ENCODE measurements at places on chromosomes 3 and 15. TPM values are rescaled to one million over a fixed set of nuclear protein-coding genes. Genes with fewer than 3 reads are reported as not detected.
A peak's percentile ranks its signal among the peaks of the same experiment; 100 is the strongest.

Gene GOLGA6L7
- total RNA-seq: not detected

Gene ITIH1
- not detected for total RNA-seq

Gene CYP1A1
- total RNA-seq: 0.37 TPM

Gene SLC2A2
- total RNA-seq: not detected

Gene COX17
- 28.6 TPM for total RNA-seq

Gene CFAP91
- total RNA-seq: 5.5 TPM

Gene STAC
- total RNA-seq: 7.2 TPM

Gene CCDC9B
- total RNA-seq: 21.1 TPM

Gene PLA2G4D
- total RNA-seq: not detected

Gene EPB42
- total RNA-seq: not detected

- no peak for DNase-seq
- H3K36me3 ChIP-seq: no peaks in the 10 kb centered on the region
- no peak overlapping the region for H3K27ac ChIP-seq
- peaks cover 27% of the 10 kb centered on the region for H3K4me1 ChIP-seq
Measured at GRCh38 chr3:37179144-37179967, 5.0 kb upstream of the LRRFIP2 start.

DNA sequence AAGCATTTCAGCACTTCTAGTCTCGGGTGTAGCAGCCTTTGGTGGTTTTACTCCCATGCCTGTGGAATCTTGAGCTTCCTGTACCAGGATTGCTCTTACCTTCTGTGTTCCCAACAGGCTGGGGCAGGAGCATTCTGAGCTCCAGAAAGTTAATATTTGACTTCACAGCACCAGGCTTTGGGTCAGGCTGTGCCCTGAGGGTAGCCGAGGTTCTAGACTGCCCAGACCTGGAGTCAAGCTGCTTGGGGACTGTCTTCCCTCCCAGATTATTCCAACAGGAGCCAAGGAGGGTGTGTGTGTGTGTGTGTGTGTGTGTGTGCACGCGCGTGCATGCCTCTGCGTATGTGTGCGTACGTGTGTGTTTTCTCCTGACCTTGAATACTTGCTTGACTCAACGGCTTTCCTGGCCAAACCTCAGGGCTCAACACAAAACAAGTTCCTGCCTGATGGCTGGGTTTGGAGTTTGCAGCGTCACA lies 94.8 kb downstream of the FLNB start:
- peaks cover 41% of the 10 kb centered on the region for H3K4me1 ChIP-seq
- H3K27me3 ChIP-seq: no peaks in the 10 kb centered on the region
- H3K36me3 ChIP-seq: peaks cover 94% of the 10 kb centered on the region
- peak; percentile 73 for DNase-seq
- H3K4me3 ChIP-seq: no peak overlapping the region
- peak overlapping the region; percentile 83 for H3K27ac ChIP-seq

- H3K36me3 ChIP-seq: no peaks in the 10 kb centered on the region
Measured at GRCh38 chr3:168544097-168544957, 448.6 kb upstream of the GOLIM4 start.

DNA sequence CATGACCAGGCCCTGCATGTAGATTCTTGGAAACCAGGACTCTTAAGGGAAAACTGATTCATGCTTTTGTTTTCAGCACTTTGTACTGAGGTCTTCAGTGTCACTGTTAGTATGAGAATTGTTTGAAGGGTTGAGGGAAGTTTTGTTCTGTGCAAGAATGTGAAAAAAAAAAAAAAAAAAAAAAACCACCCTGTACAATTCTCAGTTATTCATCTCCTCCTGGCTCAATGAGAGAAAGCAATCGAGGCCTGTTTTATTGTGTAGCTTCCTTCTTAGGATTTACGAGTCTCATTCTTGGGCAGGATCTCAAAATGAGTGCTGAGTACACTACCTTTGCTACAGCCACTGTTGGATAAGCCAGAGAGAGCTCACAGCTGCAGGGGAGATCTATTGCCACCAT lies 469.5 kb downstream of the CNTN4 start:
- no peaks in the 10 kb centered on the region for H3K27me3 ChIP-seq
- H3K27ac ChIP-seq: no peak overlapping the region
- H3K36me3 ChIP-seq: no peaks in the 10 kb centered on the region
- H3K4me1 ChIP-seq: no peaks in the 10 kb centered on the region

- H3K4me1 ChIP-seq: peaks cover 18% of the 10 kb centered on the region
- no peaks in the 10 kb centered on the region for H3K27me3 ChIP-seq
Measured at GRCh38 chr3:69204315-69204957, 82.0 kb upstream of the LMOD3 start.

GRCh38 chr3:128709038-128709437 lies 16.9 kb upstream of the RAB7A start:
- peaks cover 5% of the 10 kb centered on the region for H3K27me3 ChIP-seq
- DNase-seq: no peak
- no peaks in the 10 kb centered on the region for H3K36me3 ChIP-seq
- no peak overlapping the region for H3K4me3 ChIP-seq
- H3K27ac ChIP-seq: no peak overlapping the region
- H3K4me1 ChIP-seq: no peaks in the 10 kb centered on the region

DNA sequence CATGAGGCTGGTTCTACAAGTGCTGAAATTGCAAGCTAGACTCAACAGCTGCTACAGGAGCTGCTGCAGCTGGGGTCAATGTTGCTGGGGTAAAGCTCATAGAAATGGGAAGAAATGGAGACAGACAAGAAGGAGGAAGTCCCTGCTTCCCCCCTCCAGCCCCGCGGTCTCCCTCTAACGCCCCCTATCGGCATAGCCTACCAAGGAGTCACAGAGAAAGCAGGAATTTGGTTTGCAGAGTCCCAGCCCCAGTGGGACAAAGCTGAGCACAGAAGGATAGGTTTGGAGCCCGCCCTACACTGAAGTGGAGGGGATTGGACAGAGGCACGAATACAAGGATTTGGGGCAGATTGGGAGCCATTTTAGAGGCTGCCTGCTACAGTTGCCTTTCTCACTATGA lies 176.9 kb upstream of the ANKRD28 start:
- DNase-seq: no peak
- H3K27me3 ChIP-seq: no peaks in the 10 kb centered on the region
- H3K4me3 ChIP-seq: no peak overlapping the region
- no peaks in the 10 kb centered on the region for H3K4me1 ChIP-seq
- H3K27ac ChIP-seq: no peak overlapping the region

DNA sequence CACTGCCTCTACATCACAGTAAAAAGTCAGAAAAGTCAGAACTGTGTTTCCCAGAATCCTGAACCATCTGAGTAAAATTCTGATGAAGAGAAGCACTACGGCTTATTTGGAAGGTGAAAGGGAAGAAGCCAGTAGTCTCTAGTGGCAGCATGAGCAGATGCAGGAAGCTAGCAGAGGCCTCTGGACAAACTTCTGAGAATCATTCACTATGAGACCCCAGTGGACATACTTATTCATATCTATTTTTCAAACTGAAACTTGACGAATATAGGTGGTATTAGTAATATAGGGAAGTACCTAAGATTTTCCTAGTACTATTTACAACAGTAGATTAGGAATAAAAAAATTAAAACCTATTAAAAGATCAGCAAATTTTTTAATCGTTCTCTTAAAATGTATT lies 272.8 kb upstream of the TTC14 start:
- H3K4me1 ChIP-seq: no peaks in the 10 kb centered on the region
- H3K36me3 ChIP-seq: no peaks in the 10 kb centered on the region
- no peaks in the 10 kb centered on the region for H3K27me3 ChIP-seq

GRCh38 chr3:126344380-126345041 lies 12.7 kb downstream of the KLF15 start:
- peaks cover 57% of the 10 kb centered on the region for H3K4me1 ChIP-seq
- no peak overlapping the region for H3K27ac ChIP-seq
- no peak for DNase-seq
- peaks cover 60% of the 10 kb centered on the region for H3K36me3 ChIP-seq
- no peak overlapping the region for H3K4me3 ChIP-seq
- H3K27me3 ChIP-seq: no peaks in the 10 kb centered on the region

DNA sequence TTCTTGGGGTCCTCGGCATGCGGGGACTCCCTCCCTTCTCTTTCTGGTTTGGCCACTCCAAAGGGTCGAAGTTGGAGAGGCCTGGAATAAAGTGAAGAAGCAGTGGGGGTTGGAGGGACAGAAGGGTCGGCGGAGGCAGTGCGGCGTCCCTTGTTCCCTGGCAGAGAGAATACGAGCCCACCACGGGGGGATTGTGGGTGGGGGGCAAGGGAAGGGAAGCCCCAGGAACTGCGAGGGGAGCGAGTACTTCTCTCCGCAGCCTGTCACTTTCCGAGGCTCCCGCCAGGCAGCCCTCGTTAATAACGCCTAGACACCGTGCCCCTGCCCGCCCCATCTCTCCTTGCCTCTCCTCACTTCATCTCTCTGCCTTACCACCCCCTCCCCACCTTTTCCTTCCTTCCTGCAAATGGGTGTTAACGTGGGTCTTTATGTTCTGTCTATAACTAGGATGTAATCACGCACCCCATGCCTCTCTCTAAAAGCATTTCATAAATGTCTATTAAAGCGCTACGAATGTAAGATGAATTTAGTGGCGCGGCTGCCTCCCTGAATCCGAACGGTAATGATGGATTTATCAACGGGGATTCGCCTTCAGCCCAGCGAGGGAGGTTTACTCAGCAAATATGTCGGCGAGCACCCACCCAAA lies 13.7 kb downstream of the NR2F2 start:
- peaks cover 77% of the 10 kb centered on the region for H3K27me3 ChIP-seq
- peak overlapping the region; percentile 86 for H3K4me3 ChIP-seq
- no peak for DNase-seq
- no peaks in the 10 kb centered on the region for H3K36me3 ChIP-seq
- peak overlapping the region; percentile 97 for H3K27ac ChIP-seq
- peaks cover 44% of the 10 kb centered on the region for H3K4me1 ChIP-seq

GRCh38 chr3:81726735-81727134 lies 34.7 kb downstream of the GBE1 start:
- no peaks in the 10 kb centered on the region for H3K36me3 ChIP-seq
- no peak overlapping the region for H3K27ac ChIP-seq
- H3K4me1 ChIP-seq: peaks cover 35% of the 10 kb centered on the region

DNA sequence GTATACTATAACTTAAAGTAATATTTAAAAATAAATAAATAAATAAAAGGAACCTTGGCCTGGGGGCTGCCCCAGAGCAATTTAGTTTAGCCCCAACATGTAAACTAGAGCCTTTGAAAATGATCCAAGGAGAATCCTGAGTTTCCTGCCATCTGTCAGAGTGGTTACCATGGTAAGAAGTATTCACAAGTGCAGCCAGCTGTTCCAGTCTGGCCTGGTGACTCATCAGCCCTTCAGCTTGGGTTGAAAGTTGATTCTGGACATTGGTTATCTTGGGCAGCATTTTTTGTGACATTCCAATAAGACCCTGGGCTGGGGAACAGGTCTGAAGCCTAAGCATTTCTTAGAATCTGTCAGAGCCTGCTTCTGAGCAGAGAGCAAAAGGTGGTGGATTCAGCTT lies 72.7 kb upstream of the LRTM1 start:
- no peak overlapping the region for H3K4me3 ChIP-seq
- no peaks in the 10 kb centered on the region for H3K36me3 ChIP-seq
- peak; percentile 73 for DNase-seq
- no peak overlapping the region for H3K27ac ChIP-seq
- no peaks in the 10 kb centered on the region for H3K27me3 ChIP-seq

GRCh38 chr15:41952013-41952563 lies 20.3 kb downstream of the EHD4 start:
- peaks cover 3% of the 10 kb centered on the region for H3K4me1 ChIP-seq
- no peak for DNase-seq
- no peak overlapping the region for H3K4me3 ChIP-seq

- H3K36me3 ChIP-seq: peaks cover 95% of the 10 kb centered on the region
- peaks cover 16% of the 10 kb centered on the region for H3K4me1 ChIP-seq
- H3K27me3 ChIP-seq: no peaks in the 10 kb centered on the region
- no peak for DNase-seq
- H3K4me3 ChIP-seq: no peak overlapping the region
Measured at GRCh38 chr15:64687688-64688087, 87.7 kb downstream of the RBPMS2 start.

DNA sequence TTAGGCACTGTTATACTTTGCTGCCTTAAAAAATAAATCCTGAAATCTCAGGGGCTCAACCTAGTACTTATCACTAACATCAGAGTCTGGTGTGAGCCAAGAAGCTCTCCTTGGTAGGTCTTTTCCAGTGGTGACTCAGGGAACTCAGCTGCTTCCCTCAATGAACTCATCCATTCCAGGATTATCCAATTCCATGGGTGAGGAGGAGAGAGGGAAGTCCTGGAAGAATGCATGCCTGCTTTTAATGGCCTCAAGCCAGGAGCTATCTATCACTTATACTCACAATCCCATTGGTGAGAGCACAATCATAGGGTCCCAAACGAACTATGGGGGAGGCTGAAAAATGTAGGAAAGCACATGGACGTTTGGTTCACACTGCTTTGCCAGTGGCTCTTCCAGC lies 113.6 kb downstream of the POLR2M start:
- no peak for DNase-seq
- no peaks in the 10 kb centered on the region for H3K36me3 ChIP-seq
- H3K4me3 ChIP-seq: no peak overlapping the region
- H3K4me1 ChIP-seq: no peaks in the 10 kb centered on the region
- H3K27me3 ChIP-seq: no peaks in the 10 kb centered on the region

DNA sequence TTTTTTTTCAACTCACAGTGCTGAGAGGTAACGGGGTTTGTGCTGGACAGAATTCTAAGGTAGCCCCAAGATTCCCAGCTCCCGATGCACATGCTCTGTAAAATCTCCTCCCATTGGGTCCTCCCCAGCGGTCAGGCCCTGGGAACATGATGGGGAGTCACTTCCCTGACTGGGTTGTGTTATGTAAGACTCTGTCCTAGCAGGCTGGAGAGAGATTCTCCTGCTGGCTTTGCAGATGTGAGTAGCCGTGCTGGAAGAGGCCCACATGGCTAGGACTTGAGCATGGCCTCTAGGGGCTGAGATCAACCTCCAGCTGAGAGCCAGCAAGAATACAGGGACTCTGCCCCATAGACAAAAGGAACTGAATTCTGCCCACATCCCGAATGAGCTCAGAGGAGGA lies 83.7 kb upstream of the OXTR start:
- H3K4me3 ChIP-seq: no peak overlapping the region
- no peaks in the 10 kb centered on the region for H3K36me3 ChIP-seq
- H3K4me1 ChIP-seq: no peaks in the 10 kb centered on the region
- no peak for DNase-seq
- no peak overlapping the region for H3K27ac ChIP-seq
- H3K27me3 ChIP-seq: no peaks in the 10 kb centered on the region

DNA sequence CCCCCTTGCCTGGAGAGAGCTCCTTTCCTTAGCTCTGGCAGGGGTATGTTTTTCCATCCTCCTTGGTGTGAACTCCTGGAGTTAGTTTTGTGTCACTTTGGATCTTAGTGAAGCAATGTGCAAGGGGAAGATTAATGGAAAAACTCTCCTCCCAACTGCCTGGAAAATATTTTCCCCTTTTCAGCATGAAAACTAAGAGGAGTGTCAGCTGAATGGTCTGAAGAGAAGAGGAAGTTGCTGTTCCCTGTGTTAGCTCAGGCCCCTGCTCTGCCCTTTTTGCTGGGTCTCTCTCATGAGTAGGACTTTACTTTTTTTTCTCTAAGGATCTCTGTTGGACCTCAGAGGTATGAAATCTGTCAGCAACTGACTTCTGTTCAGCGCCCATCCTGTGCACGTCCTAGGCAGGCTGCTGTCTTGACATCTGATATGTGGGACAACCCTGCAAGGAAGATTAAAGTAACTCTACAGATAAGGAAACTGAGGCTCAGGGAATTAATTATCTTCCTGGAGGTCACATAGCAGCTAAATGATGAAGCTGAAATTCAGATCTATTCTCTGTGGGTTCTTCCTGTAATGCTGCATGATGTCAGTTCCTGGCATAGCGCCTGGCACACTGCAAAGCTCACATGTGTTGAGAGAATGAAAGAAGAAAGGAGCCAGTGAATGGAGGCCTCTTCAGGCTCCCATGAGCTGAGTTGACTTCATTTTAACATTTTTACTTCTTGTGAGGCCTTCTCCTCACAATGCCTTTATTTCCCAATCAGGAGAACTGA lies 109.7 kb upstream of the GALNT15 start:
- H3K27me3 ChIP-seq: no peaks in the 10 kb centered on the region
- no peaks in the 10 kb centered on the region for H3K4me1 ChIP-seq
- no peaks in the 10 kb centered on the region for H3K36me3 ChIP-seq
- no peak overlapping the region for H3K4me3 ChIP-seq
- H3K27ac ChIP-seq: peak overlapping the region; percentile 41

Data from stomach (tissue), 19 donors.